HS-27A (cell line): ENCODE measurements at places on chromosomes 2 and 18.

DNA sequence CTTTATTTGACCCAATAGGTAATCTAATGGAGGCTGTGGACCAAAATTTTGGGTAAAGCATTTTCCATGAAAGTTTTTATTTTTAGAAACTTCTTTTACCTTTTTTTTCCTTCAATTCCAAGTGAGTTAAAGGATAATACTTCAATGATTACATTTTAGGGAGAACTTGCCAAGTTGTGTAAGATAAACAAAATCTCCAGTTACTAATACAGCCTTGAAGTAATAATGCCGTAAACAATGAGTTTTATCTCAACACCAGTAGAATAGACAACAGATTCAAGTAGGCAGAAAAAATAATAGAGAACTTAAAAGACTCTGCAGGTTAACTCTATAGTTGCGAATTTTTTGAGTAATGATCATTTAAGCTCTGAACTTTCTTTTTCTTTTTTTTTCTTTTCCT, 807.4 kb downstream of the CNTNAP5 start:
- no peak for DNase-seq

DNA sequence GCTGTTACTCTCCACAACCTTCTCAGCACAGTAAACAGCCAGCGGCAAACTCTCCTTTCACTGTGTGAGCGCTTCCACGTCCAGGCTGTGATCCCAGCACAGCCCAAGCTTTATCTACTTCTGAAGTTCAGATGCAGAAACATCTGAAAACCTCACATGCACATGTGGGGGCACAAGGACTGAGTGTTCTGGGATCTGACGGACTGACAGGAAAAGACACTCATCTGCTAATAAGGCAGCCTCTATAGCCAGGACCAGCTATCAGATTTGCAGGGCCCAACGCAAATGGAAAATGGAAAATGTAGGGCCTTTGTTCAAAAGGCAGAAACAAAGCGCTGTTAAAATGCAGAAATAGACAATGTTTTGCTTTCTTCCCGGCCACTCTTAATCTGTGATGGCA, 133.8 kb upstream of the ARHGAP28 start:
- no peak for DNase-seq

GRCh38 chr2:32851777-32852439, 94.8 kb upstream of the LTBP1 start:
- DNase-seq = no peak

GRCh38 chr2:39688181-39688580, 22.5 kb downstream of the TMEM178A start:
- no peak for DNase-seq

GRCh38 chr2:23235292-23235691, 149.7 kb upstream of the KLHL29 start:
- DNase-seq = peak; percentile 62

GRCh38 chr2:18903750-18904149, 314.4 kb upstream of the NT5C1B start:
- DNase-seq = no peak

GRCh38 chr2:70029814-70030409, 57.4 kb upstream of the PCBP1 start:
- DNase-seq = no peak

- DNase-seq = no peak
Observed at GRCh38 chr2:102002228-102002627, 10.5 kb downstream of the IL1R2 start.

- DNase-seq = no peak
Observed at GRCh38 chr18:59484561-59485328, 125.7 kb upstream of the LMAN1 start.

GRCh38 chr18:36692921-36693332, 135.9 kb downstream of the TPGS2 start:
- DNase-seq = no peak

DNA sequence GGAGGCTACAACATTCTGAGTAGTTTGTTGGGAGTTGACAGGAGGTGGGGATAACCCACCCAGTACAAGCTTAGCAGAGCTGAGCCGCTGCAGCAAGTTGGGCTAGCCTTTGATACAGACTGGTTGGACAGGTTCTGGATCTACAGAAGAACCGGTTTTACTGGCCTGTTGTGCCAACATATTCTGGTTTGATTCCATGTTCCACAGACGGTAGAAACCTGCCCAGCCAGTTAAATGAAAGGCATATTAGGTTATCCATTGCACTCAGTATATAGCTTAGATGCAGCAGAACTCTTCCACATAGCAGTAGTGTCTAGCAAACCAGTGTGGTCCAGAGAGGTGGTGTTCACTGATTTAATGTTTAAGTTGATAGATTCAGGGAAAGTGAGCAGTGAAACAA, 19.3 kb upstream of the RBBP8 start:
- DNase-seq = no peak

DNA sequence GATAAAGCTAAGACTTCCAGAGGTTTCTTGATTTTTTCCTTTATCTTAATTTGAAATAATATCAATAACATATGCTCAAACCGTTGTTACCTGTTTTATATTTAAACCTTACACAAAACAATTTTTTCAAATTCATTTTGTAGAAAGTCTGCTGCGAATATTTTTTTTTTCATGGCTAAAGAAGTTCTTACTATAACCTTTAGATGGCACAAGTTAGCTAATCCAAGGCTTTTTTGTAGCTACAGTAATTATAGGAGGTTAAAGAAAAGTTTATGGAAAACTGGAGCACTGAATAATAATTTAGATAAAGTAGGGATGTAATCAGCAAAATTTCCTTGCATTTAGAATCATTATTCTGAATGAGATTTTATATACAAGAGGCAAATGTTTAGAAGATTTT, 78.0 kb upstream of the PNPT1 start:
- no peak for DNase-seq

- DNase-seq = no peak
Observed at GRCh38 chr18:74132201-74132600, 15.4 kb downstream of the FBXO15 start.

DNA sequence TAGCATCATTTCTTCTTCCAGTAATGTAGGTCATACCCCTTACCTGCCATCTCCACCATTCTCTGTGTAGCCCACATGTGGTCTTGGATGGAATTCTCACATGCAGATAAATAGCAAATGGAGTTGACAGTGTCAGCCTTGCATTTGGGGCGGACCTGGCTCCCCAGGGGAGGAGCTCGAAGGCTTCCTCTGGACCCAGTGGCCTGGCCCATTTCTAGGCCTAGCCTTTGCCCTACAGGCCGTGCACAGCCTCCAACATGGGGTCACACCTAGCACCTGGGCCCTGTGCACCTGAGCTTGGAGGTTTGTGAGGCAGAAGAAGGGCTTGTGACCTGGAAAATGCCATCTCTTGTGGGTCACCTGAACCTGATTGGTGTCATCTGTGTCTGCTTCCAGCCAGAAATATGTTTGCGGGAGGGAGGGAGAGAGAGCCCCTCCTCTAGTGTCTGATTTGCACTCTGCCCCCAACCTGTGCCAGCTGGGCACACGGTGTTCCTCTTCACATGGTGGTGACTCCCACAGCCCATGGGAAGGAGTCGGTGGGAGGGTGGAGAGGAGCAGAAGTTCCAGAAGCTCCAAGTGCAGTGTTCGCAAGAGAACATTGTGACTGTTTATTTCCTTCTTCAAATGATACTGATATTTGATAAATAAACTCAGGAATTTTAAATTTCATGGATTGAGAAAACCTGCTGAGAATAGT, 33.0 kb downstream of the ITGB1BP1 start:
- DNase-seq = no peak

DNA sequence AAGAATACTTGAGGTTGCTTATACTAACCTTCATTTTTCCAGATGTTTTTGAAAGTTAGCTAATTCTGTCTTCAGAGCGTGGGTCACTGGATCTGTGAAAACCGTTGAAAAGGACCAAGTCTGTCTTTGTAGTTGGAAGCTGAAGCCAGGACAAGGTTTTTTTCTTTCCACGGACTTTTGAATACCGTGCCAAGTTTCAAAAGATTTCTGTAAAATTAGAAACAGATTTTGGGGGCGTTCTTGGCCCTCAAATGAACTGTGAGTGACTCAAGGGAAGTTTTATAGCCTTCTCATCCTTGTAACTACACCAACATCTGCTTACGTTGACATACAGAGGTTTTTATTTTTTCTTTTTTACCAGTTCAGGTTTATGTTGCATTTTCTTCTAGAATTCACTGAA, at the start of gene FAP:
FAP (minus strand) TSS at position 152 of the 400 bp plus-strand sequence; CDS start at position 34, 118 bp downstream.
- no peak for DNase-seq

- DNase-seq = no peak
Observed at GRCh38 chr18:67386032-67386431, 130.5 kb downstream of the DSEL start.

GRCh38 chr2:66845307-66845706, 410.4 kb downstream of the MEIS1 start:
- DNase-seq = no peak

DNA sequence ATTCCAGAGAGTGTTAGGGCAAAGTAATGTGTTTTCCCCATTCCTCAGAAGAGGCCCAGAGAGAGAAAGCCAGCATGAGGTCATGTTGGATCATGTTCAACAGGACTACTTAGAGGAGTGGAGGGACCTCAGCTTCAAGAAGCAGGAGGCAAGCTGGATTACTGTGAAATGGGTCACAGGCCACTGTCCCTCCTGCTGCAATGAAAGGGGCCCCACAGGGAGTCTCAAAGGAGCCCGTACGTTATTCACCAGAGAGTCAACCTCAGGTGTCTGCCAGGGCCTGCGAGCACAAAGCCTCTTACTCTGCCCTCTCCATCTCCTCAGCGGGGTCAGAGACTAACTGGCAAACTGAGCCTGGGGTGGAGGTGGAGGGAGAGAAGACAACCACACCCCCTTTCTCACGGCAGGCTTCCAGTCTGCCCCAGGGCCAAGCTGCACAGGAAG, 27.2 kb upstream of the ACYP2 start:
- DNase-seq = no peak

DNA sequence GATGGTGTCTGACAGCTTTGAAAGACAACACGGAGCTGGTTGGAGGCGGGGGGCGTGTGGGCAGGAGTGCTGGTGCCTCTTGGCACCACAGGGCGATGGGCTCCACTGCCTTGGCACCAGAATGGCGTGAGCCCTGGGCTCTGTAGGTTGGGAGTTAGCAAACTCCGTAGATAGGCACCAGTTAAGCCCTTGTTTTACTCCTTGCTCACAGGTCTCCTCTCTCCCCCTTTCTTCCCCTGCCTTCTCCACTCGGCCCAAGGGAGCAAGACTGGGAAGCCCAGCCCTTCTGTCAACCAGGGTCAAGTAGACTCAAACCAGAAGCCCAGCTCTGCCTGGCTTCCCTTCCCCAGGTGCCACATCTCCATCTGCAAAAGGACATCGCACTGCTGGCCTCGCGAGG, 281.7 kb upstream of the ID2 start:
- DNase-seq = no peak

GRCh38 chr2:168157926-168158325, 89.5 kb downstream of the STK39 start:
- DNase-seq = no peak
